ENCODE measurements at places on chromosomes 1 and 21.
A peak's percentile ranks its signal among the peaks of the same experiment; 100 is the strongest.

GRCh38 chr1:47508702-47509431, 71.0 kb downstream of the FOXD2 start:
- no peak for DNase-seq

- no peak for DNase-seq
These were observed 4.7 kb upstream of the HHAT start for GRCh38 chr1:210323957-210324356.

- no peak for DNase-seq
These were observed 179.4 kb downstream of the PRDM16 start for GRCh38 chr1:3248155-3249141.

DNA sequence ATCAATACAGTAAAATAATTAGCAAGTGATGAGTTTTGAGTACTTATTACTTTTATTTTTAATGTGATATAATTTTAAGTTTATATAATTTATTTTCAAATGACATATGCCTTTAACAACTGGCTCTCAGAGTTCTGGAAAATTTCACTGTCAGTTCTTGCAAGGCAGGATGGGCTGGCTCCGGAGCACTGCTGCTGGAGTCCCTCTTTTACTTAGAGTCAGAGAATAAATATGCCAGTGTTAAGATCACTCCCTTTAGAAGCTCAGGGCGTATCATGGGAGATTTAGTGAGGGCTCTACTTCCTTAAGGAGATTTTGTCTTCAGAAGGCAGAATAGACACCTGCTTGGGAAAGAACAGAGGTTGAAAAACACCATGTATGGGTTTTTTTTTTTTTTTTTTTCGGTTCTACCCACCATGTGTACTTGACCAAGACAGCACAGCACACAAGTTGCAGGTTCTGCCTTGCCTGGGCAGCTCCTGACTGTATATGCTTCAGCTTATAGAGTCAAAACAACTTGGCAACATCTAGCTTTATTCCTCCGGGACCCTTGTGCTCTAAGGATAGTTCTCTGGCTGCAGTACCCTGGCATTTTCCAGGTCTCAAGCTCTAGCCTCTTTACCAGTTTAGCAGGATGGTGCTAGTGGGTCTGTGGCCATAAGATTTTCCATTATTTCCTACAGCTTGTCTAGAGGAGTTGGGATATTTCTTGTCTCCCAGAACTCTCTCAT, 29.7 kb upstream of the FMOD start:
- DNase-seq, result no peak

GRCh38 chr1:65066766-65067490, 81.1 kb upstream of the AK4 start:
- DNase-seq, result peak; percentile 40

- DNase-seq, result no peak
These were observed 711 bp downstream of the TRNP1 start for GRCh38 chr1:26994020-26994786.

DNA sequence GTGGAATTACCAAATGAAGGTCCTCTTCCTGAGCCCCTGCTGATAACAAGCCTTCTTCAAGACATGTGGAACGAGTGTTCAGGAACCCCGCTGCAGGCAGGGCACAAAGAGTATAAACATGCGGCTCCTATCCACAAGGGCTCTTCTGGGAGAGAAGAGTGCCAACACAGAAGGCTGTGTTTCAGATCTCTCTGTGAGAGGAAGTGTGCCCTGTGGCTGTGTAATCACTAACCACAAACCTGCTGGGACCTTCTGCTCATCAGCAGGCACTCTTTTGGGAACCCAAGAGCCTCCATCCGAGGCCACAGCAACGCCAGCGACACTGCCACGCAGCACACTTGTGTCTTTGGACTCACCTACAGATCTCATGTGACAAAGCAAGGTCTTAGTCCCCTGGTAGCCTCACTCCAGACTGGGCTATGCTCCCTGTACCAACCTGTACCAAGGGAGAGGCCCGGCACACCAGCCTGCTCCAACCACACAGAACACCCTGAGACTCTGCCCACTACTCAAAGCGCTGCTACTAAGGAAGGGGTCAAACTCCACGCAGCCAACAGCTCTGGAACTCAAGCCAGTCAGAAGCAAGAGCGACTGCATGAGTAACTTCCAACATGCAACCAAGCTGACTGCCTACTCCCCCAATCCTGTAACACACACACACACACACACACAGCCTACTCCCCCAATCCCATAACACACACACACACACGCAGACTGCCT, 7.8 kb downstream of the PTTG1IP start:
- DNase-seq, result no peak

DNA sequence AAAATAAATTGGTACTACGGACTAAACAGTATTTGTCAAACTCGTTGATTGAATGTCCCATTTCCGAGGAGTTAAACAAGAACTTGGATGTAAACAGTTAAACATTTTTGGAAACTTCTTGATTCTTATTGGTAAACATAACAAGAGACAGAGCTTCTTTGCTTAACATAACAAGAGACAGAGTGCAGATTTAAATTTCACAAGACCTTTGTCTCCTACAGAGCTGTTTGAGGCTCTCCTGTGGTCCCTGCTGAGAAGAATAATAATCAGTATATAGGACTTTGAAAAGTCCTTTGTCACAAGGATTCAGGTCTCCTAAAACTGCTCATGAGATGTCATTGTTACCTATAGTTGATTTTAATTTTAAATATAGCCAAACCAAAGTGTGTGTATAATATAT, 170.6 kb upstream of the C21orf91 start:
- no peak for DNase-seq

GRCh38 chr1:64499966-64500365, 30.0 kb downstream of the CACHD1 start:
- DNase-seq, result no peak

GRCh38 chr1:29685387-29685786, 449.1 kb downstream of the PTPRU start:
- DNase-seq, result no peak

- no peak for DNase-seq
These were observed 33.5 kb upstream of the LAPTM5 start for GRCh38 chr1:30790850-30791778.

GRCh38 chr21:19767546-19767945, 1230.7 kb upstream of the NCAM2 start:
- DNase-seq, result no peak

GRCh38 chr1:59008599-59009347, 224.9 kb upstream of the JUN start:
- no peak for DNase-seq

DNA sequence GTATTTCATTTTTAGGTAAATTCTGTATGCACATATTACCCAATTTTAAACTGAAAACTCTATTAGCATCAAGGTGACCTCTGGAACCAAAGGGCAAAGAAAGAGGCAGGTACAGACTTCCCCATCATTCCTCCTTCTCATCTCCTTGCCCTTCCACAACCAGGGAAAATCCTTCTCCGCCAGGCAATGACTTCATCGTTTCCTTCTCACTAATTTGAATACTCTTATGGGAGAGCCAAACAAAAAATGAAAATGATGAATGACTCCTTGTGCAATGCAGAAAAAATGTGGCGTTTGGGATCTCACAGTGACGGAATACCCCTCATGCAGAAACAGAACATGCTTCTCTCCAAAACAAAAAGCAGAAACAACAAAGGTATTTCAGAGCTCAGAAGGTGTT, 83.7 kb downstream of the HLCS start:
- DNase-seq, result no peak

DNA sequence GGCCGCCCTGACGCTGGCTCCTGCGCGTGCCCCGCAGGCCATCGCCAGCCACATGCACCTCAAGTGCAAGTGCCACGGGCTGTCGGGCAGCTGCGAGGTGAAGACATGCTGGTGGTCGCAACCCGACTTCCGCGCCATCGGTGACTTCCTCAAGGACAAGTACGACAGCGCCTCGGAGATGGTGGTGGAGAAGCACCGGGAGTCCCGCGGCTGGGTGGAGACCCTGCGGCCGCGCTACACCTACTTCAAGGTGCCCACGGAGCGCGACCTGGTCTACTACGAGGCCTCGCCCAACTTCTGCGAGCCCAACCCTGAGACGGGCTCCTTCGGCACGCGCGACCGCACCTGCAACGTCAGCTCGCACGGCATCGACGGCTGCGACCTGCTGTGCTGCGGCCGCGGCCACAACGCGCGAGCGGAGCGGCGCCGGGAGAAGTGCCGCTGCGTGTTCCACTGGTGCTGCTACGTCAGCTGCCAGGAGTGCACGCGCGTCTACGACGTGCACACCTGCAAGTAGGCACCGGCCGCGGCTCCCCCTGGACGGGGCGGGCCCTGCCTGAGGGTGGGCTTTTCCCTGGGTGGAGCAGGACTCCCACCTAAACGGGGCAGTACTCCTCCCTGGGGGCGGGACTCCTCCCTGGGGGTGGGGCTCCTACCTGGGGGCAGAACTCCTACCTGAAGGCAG, 23.4 kb upstream of the ARF1 start:
- no peak for DNase-seq
